ENCODE measurements at places on chromosomes 13 and 19. TPM values are rescaled to one million over a fixed set of nuclear protein-coding genes. Genes with fewer than 3 reads are reported as not detected.

The ANKLE1 gene
- 0.50 TPM for total RNA-seq

The ZMYM2 gene
- total RNA-seq = 17.1 TPM

The SYDE1 gene
- total RNA-seq = 17.3 TPM

The ZNF575 gene
- total RNA-seq = 1.6 TPM

The ZNF283 gene
- 5.5 TPM for total RNA-seq

The LILRB5 gene
- total RNA-seq = 0.05 TPM

The ALOX5AP gene
- 7.1 TPM for total RNA-seq

The KLK4 gene
- not detected for total RNA-seq

The NRTN gene
- 1.6 TPM for total RNA-seq

The TMPRSS9 gene
- 0.03 TPM for total RNA-seq

The CFD gene
- total RNA-seq = 22.1 TPM

The FFAR3 gene
- total RNA-seq = 0.21 TPM

The FCAR gene
- total RNA-seq = not detected

The NR2C2AP gene
- 31.7 TPM for total RNA-seq

The RNF17 gene
- total RNA-seq = not detected
